ENCODE measurements at places on chromosomes 6 and 20.

DNA sequence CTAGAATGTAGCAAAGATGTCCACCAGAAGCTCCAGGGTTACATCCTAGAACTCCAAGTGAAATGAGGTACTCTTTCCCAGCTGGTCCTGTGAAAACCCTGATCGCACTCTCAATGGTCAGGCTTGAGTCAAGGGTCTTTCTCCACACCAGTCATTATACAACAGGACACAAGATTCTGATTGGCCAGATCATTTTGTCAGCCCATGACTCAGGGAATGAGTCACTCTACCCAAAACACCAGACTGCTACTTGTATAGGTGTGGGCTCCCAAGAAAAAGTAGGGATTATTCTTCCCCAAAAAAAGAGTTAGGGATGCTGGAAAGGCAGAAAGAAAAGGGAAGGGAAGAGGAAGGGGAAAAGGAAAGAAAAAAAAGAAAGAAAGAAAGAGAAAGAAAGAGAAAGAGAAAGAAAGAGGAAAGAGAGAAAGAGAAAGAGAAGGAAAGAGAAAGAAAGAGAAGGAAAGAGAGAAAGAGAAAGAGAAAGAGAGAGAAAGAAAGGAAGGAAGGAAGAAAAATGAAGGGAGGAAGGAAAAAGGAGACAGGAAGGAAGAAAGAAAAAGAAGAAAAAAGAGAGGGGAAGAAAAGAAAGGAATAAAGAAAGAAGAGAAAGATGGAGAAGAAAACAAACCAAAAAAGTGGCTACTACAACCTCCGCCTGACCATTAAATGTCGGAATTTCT is 30.5 kb downstream of the ANKEF1 start:
- no peak for DNase-seq

DNA sequence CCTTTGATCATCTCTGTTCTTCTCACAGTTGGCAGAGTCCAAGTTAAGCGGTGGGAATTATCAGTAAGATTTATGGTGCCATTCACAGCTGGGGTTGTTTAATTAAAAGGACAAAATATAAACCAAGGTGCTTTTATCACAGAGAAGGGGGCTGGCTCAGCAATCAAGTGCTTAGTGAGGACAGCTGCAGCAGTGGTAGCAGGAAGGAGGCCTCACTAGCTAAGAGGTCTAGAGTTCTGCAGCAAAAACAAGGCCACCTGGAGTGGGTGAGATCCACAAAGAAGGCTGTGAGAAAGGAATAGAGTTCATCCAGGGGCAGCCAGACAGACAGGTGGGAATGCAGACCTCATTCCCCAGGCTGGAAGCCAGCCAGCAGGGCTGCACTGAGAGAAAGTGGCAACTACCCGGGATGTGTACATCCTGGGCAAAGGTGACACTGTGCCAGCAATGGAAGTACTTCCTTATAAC is 37.1 kb downstream of the PIGU start:
- no peak for DNase-seq

DNA sequence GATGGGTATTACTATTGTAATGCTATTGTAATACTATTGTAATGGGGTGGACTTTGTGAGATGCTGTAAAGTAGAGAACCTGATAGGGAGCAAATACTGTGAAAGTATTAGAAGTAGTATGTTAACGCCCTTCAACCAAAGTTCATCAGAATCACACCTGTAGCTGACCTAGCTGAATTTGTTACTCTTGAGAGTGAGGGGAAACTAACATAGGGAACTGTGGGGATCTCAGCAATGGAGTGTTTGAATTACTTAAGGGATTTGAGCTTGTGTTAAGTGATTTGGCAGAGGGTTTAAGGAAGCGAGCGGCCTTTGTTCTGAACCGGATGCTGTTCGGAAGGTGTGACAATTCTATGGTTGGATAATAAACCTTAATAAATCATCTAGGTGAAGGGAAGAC is 312.6 kb downstream of the ADGRB3 start:
- DNase-seq = no peak

GRCh38 chr6:36505744-36506534 is 41.3 kb downstream of the STK38 start:
- DNase-seq = no peak

GRCh38 chr6:90940812-90941481 is 354.1 kb upstream of the MAP3K7 start:
- no peak for DNase-seq
